NCI-H510A (cell line): ENCODE measurements at places on chromosomes 6 and 20.

DNA sequence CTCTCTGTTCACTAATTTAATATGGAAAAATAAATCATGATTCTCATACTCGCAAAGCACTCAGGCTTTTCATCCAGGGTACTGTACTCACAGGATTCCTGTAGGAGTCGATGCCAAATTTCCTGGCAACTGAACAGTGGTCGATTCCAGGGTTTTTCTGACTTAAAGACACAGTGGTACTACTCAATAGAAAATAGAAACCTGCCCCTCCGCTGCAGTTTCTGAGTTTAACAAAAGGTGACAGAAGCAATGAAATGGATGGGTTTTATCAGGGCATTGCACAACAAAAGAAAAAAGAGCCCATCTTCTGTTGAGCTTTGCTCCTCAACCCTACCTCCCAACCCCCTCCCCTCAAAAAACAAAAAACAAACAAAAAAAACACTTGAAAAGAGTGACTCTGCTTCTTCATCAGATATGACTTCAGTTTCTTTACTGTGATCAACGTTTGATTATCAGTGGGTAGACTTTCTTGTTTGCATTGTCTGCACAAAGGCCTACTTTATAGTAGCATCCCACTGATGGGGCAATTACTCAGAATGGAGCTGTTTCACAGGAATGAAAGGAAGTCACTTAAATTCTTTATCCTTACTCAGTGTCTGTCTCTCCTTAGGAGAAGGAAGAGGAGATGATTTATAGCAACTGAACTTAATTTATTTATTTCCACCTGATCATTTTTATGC, 96.2 kb upstream of the FOXO3 start:
- DNase-seq: no peak

GRCh38 chr20:4014031-4014474, 1.3 kb downstream of the RNF24 start:
- peak; percentile 85 for DNase-seq

DNA sequence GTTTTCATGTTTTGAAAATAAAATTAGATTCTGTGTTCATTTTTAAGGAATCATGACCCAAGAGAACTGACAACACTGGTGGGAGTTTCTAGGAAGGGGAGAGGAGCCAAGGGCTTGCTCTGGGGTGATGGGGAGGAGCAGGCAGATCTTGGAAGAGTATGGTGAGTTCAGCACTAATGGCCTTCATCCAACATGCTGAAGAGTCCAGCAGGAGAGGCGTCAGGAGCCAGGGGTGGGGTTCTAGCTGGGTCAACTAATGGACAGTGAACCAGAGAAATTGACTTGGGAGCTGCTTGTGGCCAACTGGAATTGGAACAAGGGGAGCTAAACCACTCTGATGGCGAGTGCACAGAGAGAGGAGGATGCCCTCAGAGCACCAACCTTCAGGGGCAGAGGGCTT, 107.1 kb downstream of the MRPL14 start:
- DNase-seq: no peak

DNA sequence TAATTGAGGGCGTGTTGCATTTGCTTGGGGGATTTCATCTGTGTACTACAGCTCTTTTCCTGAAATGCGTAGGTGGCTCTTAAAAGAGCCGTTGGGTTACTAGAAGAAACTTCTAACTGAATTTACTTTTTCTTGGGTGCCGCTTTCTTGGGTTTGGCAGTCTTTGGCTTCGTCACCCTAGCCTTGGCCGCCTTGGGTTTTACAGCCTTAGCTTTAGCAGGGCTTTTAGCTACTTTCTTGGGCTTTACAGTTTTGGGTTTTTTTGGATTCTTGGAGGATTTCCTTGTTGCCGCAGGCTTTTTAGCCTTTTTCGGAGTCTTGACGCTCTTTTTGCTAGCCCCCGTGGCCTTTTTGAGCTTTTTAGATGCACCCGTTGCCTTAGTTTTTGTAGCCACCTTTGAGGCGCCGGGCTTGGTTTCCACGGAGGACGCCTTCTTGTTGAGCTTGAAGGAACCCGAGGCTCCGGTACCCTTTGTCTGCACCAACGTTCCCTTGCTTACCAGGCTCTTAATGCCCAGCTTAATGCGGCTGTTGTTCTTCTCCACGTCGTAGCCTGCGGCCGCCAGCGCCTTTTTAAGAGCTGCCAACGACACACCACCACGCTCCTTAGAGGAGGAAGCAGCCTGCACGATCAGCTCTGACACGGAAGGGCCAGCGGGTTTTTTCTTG, 54.5 kb downstream of the TRIM38 start:
- DNase-seq: no peak

- no peak for DNase-seq
These were observed 120.6 kb downstream of the PDE7B start for GRCh38 chr6:135972150-135972549.
